ENCODE measurements at places on chromosomes 1 and 21.

GRCh38 chr1:214236477-214236876, 44.5 kb upstream of the SMYD2 start:
- no peak for DNase-seq
- no peak overlapping the region for H3K27ac ChIP-seq
- no peak overlapping the region for H3K4me3 ChIP-seq
- peaks cover 52% of the 10 kb centered on the region for H3K27me3 ChIP-seq
- peaks cover 3% of the 10 kb centered on the region for H3K4me1 ChIP-seq

GRCh38 chr1:108000620-108001111, 35.7 kb upstream of the VAV3 start:
- no peaks in the 10 kb centered on the region for H3K27me3 ChIP-seq
- H3K4me3 ChIP-seq = no peak overlapping the region
- no peak overlapping the region for H3K27ac ChIP-seq
- peaks cover 3% of the 10 kb centered on the region for H3K36me3 ChIP-seq
- peaks cover 2% of the 10 kb centered on the region for H3K4me1 ChIP-seq

GRCh38 chr21:41557884-41558283, 49.9 kb upstream of the TMPRSS2 start:
- peaks cover 4% of the 10 kb centered on the region for H3K36me3 ChIP-seq
- H3K27me3 ChIP-seq = peaks cover 31% of the 10 kb centered on the region
- no peak overlapping the region for H3K4me3 ChIP-seq
- DNase-seq = no peak
- peak overlapping the region; percentile 60 for H3K27ac ChIP-seq
- H3K4me1 ChIP-seq = peaks cover 2% of the 10 kb centered on the region

- H3K27me3 ChIP-seq = no peaks in the 10 kb centered on the region
- H3K36me3 ChIP-seq = peaks cover 2% of the 10 kb centered on the region
- H3K4me1 ChIP-seq = peaks cover 35% of the 10 kb centered on the region
- peak overlapping the region; percentile 95 for H3K4me3 ChIP-seq
Observed at GRCh38 chr1:27154469-27154990, 395 bp downstream of the SLC9A1 start.

GRCh38 chr1:48493041-48493440, 21.0 kb upstream of the SPATA6 start:
- no peak overlapping the region for H3K4me3 ChIP-seq
- H3K27ac ChIP-seq = no peak overlapping the region
- H3K4me1 ChIP-seq = peaks cover under 1% of the 10 kb centered on the region
- peaks cover 4% of the 10 kb centered on the region for H3K36me3 ChIP-seq

All from T-helper 17 cell (primary cell).